ENCODE measurements at places on chromosomes 5 and 9.

- no peak for DNase-seq
Observed at GRCh38 chr9:87099407-87099806, 152.1 kb upstream of the GAS1 start.

GRCh38 chr5:176784218-176785165 lies 25.9 kb upstream of the UNC5A start:
- no peak for DNase-seq

GRCh38 chr5:172144291-172144815 lies 43.7 kb downstream of the STK10 start:
- no peak for DNase-seq

DNA sequence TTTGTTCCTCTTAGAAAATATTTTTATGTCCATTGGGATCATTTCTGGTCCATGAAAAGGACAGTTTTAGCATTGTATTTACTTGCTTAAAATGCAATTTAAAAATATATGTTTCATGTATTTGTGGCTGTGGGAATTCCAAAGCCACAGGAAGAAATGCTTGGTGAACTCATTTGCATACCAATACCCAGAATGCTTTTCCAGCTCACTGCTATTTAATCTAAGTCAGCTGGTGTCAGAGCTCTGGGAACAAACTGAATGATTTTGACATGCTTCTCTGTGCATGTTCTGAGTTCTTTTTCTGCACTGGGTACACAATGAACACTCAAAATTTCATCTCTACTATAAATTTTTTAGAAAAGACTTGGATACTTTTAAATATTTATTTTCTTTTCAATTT lies 482.8 kb upstream of the ARRDC3 start:
- DNase-seq: no peak

DNA sequence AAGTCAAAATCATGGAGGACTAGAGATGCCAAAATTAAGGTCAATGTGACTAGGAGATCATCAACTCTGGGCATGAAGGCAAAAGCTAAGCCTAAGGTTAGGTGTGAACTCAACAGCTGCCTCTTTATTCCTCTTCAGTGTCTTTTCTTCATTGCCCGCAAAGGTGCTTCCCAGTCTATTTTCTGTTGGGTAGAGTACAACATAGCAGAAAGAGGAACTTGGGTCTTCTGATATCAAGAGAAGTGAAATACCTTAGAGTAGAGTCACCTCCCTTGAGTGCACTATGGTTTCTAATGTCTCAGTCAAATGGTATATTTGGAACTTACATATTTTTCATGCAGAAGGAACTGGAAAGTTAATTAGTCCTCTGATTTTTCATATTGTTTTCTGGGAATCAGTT lies 122.5 kb upstream of the GRIN3A start:
- DNase-seq: no peak

DNA sequence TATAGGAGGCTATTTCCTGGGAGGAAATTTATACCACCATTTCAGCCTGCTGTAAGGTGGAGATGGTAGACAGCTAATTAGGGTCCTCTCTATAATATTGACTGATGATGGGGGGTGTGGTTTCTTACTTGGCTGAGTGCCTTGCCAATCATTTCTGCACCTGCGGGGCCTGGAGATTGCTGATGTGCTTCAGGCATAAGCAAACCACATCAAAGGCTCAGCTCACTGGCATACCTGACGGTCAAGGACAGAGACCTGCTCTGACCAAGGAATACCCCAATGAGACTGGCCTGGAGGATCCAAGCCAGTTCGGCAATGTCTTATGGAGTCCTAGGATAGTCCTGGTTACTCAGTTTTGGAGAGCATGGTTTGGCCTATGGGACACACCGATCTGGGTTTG lies 29.5 kb downstream of the ANKH start:
- no peak for DNase-seq

- DNase-seq: no peak
Observed at GRCh38 chr5:80453366-80453765, 34.5 kb upstream of the FAM151B start.

- DNase-seq: no peak
Observed at GRCh38 chr5:106171708-106172107, 1499.0 kb downstream of the EFNA5 start.

GRCh38 chr9:2016408-2017330 lies 1.5 kb downstream of the SMARCA2 start:
- no peak for DNase-seq

- DNase-seq: no peak
Observed at GRCh38 chr5:58080573-58080972, 379.3 kb downstream of the PLK2 start.

GRCh38 chr5:51960617-51961121 lies 577.4 kb downstream of the ISL1 start:
- DNase-seq: no peak

GRCh38 chr5:91132550-91132949 lies 250.6 kb downstream of the ARRDC3 start:
- no peak for DNase-seq

- no peak for DNase-seq
Observed at GRCh38 chr5:61534481-61535267, 202.6 kb downstream of the ZSWIM6 start.

GRCh38 chr9:136336881-136337280 lies 9.5 kb downstream of the GPSM1 start:
- no peak for DNase-seq

DNA sequence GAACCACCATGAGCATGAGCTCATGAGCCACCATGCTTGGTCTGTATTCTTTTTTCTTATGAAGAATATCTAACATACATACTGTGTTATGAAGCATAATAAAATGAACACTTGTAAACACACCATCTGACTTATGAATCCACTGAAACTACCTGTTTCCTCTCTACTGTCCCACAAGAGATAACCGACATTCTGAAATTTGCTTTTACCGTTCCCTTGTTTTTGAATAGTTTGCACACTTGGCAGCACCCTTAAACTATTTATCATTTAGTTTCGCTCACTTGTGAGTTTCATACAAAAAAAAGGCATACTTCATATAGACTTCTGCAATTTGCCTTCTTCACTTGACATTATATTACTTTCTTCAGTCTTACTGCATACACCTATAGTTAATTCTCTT lies 8.9 kb downstream of the LARS1 start:
- DNase-seq: no peak

DNA sequence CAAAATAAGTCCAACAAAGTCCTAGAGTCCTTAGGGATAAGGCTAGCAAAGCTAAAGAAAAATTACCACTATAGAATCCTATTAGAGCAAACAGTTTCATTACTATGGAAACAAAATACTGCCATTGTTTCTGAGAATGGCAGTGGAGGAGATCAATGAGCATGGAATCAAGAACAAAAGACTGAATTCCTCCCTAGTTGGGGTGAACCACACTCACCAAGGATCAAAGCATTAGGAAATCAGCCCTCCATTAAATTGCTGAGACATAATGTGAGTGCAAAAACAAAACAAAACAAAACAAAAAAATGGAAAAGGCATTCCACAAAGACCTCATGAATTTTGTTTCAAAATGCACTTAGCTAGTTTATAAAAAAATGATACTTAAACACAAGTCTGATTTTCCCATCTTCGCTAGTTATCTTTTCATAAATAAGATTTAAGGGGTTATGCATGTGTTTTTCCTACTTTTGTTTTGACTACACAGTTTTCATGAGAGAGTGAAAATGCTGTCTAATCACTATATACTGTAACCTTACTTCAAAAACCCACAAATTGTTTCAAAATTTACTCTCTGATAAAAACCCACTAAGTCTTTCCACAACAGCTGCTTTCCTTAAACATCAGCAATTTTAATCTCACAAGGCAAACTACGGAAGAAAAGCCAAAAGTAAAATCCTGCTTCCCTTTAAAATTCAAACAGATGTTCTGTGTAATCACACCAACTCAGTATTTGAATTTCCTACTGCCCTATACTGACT lies 9.7 kb downstream of the SERINC5 start:
- DNase-seq: no peak

DNA sequence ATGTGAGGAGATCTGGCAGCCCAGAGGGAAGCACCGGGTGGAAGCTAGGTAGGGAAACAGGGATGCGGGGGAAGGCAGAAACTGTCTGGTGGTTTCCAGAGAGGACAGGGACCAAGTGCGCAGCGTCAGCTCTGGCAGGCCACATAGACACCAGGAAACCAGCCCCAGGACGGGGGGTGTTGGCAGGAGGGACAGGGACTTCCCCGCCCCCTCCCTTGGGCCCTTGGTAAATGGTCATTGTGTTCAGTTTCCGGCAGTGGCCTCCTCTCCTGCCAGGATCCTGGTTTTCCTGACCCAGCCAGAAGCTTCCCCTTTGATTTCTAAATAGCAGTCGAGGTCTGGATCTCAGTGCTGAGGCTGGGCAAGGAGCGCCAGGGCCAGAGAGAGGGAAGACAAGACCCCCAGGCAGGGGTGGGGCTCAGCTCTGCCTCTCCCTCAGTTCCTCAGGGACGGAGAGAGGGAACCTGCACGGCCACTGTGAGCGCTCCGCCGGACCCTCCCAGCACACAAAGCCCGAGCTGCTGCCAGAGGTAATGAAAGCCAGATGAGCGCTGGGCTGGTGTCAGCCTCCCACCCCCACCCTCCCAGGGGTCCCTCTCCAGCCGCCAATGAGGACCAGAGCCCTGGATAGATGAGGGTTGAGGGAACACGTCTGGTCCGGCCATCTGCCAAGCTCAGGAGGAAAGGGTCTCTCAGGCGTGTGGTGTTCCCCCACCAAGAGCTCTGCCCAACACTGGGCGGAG lies 1.8 kb downstream of the RALGDS start:
- no peak for DNase-seq

DNA sequence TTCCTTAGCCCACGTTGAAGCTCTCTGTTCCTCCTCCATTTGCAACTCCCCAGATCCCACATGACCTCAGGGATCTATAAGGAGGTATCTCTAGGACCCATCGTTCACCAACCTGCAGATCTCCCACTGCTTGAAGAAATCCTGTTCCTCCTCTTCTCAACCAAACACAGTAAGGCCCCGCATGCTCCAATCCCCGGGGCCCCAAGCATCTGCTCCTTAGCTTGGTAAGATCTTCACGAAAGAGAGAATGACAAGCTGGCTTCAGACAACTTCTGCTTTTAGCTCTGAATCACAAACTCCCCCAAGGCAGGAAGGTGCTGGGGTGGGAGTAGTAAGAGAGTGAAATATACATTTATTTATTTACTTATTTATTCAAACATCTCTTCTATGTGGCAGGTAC lies 33.0 kb upstream of the ARHGAP26 start:
- peak; percentile 8 for DNase-seq

- DNase-seq: no peak
Observed at GRCh38 chr9:137293482-137294090, 8.5 kb downstream of the NRARP start.

DNA sequence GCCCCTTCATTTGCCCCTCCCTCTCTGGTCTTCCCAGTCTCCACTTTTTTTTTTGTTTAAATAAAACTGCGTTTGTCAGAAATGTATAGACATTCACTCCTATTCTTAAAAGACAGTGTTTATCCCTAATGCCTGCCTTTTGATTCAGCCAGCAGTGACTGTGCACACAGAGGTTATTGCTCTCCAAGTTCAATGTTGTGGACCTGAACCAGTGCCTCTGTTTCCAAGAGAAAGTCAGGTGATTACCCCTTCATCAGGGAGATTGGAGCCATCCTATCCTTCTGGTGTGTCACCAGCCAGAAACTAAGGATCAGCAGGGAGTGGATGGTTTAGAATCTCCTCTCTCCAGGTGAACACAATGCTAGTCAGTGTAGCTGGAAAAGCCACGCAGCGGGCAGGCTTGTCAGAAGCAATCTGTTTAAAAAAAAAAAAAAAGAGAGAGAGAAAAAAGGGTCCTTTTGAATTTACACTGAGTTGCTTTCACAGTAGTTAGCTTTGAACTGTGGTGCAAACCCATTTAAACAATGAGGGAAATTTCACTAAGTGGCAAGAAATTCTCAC lies 167.5 kb upstream of the DMRT1 start:
- no peak for DNase-seq

DNA sequence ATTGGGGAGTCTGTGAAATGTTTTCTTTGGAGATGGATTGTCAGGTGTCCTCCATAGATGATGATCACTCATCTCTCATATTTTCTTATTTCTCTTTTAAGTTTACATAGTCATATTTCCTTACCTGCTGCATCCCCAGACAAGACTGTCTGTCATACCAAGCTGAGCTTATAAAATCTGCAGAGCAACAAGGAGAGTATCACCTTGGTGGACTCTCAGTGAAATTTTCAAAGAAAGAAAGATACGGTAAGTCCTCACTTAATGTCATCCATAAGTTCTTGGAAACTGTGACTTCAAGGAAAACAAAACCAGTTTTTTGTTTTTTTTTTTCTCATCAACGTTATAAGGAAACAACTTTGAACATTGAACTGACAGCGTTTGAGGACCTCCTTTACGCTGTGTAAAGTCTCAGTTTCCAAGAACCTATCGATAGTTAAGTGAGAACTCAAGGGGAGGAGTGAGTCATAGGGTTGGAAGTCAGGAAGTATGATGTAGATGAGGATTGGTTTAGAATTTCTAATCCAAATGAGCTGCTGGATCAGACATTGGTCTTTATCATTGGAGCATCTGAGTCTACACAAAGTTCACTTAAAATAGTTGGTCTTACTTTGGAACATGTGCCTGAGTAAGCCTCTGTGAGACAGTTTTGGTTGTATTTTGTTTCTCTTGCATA lies 45.5 kb downstream of the SPIN1 start:
- DNase-seq: no peak

GRCh38 chr9:88530051-88530450 lies 4.9 kb upstream of the NXNL2 start:
- DNase-seq: no peak

DNA sequence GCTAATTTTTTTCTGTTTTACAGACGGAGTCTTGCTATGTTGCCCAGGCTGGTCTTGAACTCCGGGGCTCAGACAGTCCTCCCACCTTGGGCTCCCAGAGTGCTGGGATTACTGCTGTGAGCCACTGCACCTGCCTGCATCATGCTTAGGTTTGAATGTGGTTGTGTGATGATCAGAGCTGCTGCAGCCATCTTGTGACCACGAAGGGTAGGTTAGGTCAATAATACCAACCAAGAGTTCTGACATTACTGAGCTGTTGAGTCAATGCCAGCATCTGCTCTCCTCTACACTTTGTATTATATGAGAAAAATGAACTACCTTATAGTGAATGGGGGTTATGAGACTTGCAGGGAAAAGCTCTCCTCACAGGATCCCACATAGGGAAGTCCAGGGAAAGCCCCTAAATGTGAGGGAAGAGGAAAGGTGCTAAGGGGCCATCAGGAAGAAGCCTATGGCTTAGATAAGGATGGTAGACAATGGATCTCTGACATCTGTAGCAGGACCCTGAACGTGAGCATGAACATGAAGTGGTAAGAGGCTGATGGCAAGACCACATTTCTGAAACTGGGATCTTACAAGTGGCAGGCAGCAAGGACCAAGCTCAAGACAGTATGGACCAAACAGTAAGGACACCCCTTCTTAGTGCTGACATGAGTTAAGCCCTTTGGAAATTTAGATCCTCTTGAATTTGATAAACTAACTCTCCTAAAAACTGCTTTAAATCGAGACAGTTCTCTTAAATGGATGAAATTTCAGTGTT lies 75.7 kb upstream of the ZNF169 start:
- no peak for DNase-seq

- no peak for DNase-seq
Observed at GRCh38 chr5:55104036-55104772, 1.8 kb downstream of the GZMA start.

All from SIG-M5 (cell line).